ENCODE measurements at places on chromosomes 4 and X. TPM values are rescaled to one million over a fixed set of nuclear protein-coding genes. Genes with fewer than 3 reads are reported as not detected.

- DNase-seq, result no peak
These were observed 75.8 kb downstream of the NUDT11 start for GRCh38 chrX:51420610-51421009.

GRCh38 chrX:71671043-71671780 lies 3.9 kb downstream of the LOC101059915 start:
- DNase-seq, result no peak

DNA sequence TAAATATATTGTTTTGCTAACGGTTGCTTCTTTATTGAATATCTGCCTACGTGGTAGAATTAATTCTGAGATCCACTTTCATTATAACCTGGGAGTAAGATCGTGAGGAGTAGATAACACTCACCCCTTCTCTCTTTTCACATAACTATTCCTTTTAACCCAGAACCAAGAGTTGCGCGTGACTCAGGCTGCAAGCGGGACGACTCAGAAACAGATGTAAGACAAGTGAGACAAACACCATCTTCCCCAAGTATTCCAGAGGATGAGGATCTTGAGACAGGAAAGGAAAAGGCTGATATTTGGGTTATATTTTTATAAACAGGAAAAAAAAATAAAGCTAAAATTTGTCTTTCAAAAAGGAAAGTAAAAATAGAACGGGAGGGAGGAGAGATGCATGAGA lies 318.8 kb upstream of the NOCT start:
- DNase-seq, result no peak

SPANXN3 gene
- total RNA-seq, result not detected

ERAS gene
- total RNA-seq, result not detected
